ENCODE measurements at places on chromosomes 3 and 15. TPM values are rescaled to one million over a fixed set of nuclear protein-coding genes. Genes with fewer than 3 reads are reported as not detected.

GRCh38 chr3:55554634-55555425, 67.7 kb upstream of the WNT5A start:
- no peak for DNase-seq

DNA sequence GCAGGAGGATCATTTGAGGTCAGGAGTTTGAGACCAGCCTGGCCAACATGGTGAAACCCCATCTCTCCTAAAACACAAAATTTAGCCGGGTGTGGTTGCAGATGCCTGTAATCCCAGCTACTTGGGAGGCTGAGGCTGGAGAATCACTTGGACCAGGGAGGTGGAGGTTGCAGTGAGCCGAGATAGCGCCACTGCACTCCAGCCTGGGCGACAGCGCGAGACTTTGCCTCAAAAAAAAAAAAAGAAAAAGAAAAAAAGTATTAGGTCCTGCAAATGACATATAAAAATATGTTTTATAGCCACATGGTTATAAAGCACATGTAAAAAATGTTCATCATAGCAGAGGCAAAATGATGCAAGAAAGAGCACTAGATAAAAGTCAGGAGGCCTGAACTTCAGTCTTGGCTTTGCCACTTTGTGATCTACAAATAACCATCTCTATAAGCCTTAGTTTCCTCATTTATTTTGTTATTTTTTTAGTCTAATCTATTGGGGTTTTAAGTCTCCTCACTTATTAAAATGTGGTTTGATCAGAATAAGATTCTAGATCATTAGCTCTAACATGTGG, 4.9 kb downstream of the SLC12A6 start:
- no peak for DNase-seq

DNA sequence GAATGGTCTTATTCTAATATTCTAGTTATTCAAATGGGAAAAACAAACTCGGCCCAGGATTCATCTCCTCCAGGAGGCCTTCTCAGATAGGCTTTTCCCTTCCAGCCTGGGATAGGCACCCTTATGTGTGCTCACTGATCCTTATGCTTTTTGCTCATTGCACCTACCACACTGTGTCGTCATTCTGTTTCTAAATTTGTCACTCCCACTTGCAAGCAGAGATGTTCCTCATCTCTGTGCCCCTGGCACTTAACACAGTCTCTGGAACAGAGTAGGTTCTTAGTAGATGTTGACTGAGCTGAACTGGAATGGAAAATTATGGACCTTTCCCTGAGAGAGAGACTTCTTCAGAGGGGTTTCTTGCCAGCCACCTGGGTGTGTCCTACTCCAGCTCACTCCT, 18.7 kb upstream of the SPG11 start:
- DNase-seq = no peak

- DNase-seq = no peak
These were observed 54.3 kb upstream of the SEC61A1 start for GRCh38 chr3:127997961-127998360.

GRCh38 chr15:52183562-52184173, 7.5 kb downstream of the GNB5 start:
- no peak for DNase-seq

DNA sequence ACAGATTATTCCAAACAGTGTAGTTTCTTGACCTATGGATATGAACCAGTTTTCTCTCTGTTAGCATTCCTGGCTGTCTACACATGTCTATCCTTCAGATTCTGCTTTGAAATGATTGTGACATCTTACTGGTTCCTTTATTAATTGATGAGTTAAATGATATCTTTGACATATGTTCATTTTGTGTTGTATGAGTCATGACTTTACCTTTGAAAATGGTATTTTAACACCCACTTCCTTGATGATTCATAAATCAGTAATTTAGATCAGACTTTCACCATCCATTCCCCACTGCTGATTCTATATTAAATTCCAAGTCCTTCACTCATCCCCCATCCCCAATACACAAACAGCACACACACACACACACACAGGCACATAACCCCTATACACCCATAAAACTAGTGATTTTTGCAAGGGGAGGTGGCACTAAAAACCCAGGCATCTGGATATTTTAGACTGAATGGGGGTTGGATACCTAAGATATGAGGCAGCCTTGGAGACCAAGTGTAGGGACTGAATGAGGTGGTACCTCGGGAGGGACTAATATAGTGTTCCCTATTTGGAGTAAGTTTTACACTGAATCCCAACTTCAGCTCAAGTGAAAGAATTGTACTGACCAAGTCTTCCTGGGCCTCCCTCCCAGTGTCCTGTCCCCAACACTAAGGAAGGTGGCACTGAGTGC, 9.7 kb downstream of the CCK start:
- DNase-seq = no peak

- DNase-seq = no peak
These were observed 58.6 kb upstream of the SLITRK3 start for GRCh38 chr3:165254812-165255211.

DNA sequence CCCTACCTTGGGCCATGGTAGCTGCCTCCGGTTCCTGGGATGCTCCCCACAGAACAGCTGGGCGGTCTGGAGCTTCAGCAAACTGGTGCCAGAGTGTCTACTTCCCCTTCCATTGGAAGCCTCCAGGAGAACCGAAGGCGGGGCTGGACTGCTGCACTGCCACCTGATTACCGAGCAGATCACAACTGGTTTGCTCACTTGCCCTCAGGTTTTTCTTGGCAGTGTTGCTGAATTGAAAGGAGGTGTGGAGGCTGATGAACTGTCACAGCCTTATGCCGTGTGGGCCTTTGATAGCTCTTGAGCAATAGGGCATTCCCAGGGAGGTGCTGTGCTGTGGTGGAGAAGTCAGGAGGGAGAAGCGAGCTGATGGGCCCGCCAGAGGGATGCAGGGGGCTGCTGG, at the start of gene TGM5:
TSS of gene TGM5 (minus strand) at position 95 of the 400 bp plus-strand sequence. CDS start at position 16, 79 bp downstream.
- DNase-seq = no peak

DNA sequence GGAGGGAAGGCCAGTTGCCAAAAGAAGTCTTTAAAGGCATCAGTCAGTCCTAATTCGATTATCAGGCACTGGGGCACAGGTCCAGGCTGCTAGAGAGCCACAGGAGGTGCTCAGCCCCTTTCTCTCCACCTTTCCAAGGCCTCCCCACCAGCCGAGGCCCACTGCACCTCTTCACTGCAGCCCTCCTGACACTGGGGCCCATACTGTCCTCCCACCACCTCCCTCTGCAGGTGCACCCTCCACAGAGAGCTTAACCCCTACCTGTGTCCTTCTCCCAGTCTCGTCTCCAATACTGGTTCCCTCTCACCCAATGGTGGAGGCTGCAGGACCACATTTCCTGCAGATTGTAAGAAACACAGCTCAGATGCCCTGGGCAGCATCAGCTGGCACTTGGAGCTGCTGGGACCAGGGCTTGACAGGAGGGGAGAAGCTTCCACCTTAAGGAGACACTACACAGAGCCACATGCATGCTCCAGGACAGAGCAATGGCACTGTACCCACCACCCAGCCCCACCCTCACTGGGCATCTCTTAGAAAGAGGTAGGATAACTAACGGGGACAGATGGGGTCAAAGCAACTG, 81.6 kb upstream of the PRR20G start:
- no peak for DNase-seq

TMOD2 gene
- 13.0 TPM for total RNA-seq

CHRM5 gene
- not detected for total RNA-seq

TLR9 gene
- total RNA-seq = 4.8 TPM

TMCO5A gene
- not detected for total RNA-seq

FETUB gene
- not detected for total RNA-seq

SEMA3G gene
- 0.27 TPM for total RNA-seq

Data from GM12878 (cell line).